ENCODE measurements at places on chromosomes 1 and 21.

DNA sequence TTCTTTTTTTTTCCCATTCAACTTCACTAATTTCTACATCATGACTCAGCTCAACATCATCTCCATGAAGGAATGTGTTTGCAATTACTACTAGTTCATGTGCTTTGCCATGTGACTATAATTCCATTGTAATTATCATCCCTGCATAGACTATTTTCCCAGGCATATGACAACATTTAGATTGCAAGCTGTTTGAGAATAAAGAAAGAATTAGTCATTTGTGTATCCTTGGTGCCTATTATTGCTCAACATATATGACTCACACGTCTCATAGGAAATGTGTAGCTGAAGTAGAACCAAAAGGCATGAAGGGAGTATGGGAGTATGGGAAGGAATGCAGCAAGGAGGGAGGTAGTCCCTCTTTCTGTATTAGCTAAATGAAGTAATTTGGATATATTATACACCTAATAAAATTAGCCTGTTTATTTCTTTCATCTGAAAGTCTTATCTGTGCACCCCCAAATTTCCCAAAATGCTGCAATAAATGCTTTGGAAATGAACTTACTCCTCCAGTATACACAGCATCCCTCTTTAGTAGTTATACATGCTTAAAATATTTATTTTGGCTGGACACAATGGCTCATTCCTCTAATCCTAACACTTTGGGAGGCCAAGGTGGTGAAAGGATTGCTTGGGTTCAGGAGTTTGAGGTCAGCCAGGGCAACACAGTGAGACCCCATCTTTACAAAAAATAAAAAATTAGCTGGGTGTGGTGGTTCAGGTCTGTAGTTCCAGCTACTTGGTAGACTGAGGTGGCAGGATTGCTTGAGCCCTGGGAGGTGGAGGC, 316.9 kb upstream of the ADGRL4 start:
- DNase-seq = peak; percentile 78

DNA sequence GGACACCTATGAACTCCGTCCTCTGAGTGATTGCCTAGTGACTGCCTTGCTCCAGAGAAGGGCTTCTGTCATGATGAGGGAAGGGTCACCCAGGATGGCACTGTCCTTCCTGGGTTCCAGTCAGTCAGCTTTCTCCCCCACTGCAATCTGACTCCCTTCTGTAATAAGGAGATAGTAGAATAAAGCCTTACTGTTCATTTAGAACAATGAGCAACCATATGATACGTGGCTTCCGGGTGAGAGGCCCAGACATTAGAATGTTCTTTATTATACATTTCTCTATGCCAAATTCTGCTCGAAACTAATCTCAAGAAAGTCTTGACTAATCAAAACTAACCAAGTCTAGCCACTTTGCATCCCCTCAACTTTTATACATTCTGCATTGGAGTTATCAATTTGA, 8.5 kb upstream of the MTMR11 start:
- no peak for DNase-seq

- peak; percentile 76 for DNase-seq
Measured at GRCh38 chr21:35232545-35233176, 183.6 kb upstream of the RUNX1 start.

DNA sequence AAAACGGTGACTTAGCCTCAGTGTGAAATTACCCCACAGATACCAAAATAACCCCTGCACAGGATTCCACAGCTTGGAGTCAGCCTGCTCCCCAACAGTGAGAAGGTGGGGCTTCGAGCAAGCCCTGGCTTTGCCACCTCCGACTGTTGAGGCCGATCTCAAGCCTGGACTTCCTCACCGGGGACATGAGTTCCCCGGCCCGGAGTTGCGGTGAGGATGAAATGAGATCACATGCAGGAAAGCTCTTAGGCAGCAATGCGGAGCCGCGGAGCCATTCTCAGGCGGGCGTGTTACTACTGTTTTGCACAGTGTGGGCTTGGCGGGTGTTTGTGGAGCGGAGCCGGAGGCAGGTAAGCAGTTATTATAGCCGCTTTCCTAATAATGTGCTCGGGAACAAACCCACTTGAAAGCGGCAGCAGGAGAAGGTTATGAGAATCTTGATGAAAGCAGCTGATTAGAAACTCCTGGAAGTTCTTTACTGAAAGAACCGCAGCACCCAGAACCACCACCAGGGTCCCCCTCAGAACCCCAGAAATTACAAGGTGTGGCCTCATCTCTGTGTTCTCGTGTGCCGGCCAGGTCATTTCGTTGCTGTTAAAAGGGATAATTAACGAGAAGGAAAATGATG, 3.9 kb upstream of the CLSTN1 start:
- no peak for DNase-seq

- DNase-seq = no peak
Measured at GRCh38 chr1:46830665-46831322, 31.9 kb downstream of the CYP4B1 start.

GRCh38 chr1:178382372-178382771, 114.4 kb downstream of the CLEC20A start:
- no peak for DNase-seq

DNA sequence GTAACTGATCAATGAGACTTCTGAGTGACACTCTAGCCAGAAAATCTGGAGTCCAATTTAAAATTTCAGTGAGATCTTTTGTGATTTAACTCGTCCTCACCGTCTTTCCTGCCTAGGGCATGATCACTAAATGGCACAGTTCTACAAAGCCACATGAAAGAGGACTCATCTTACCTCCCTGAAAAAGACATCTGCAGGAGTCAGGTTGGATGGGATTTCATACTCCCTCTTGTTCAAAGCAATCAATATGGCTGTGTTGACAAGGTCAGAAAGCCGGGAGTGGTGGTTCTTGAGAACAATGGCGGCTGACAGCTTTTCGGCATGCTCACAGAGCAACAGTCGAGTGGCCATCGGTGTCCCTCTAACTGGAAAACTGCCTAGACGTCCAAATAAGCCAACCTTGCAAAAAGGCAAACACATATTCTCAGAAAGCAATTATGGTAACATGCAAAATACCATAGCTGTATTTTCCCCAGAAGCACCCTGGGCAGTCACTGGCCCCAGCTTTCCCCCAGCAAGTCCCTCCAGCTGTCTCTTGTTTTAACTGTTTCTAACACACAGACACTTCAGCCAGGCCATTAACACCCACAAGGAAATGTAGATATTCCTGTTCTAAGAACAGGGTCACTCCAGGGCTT, 36.6 kb upstream of the ACTA1 start:
- no peak for DNase-seq

DNA sequence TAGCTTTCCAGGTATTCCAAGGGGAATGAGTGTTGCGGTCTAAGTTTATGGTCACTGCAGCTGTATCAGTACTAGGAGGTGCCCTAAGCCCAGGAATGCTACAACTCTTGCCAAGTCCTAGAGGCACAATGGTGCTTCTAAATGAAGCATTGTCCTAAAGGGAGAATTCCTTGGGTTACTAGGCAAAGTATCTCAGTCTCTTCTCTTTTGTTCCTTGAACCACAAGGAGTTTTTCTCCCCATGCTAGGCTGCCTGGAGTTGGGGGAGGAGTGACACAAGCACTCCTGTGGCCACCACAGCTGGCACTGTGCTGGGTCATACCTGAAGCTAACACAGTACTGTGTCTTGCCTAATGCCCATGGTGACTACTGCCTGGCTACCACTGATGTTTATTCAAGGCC, 50.7 kb downstream of the KMO start:
- DNase-seq = no peak

DNA sequence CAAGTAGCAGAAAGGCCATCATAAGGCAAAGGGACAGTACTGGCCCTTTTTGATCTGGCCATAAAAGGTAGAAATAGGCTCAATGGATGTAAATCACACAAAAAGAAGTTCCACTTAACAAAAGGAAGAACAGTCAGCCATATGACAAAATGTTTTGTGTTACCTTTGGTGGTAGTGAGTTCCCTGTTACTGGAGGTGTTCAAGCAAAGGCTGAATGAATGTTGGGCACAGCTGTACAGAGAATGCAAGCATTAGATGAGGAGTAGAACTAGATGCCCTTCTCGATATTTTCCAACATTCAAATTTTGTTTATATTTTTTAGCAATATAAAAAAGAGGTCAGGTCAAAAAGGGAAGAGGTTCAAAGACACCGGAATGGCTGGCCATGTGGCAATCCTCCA, 20.0 kb downstream of the OLFML3 start:
- DNase-seq = no peak

- no peak for DNase-seq
Measured at GRCh38 chr1:112304126-112304525, 91.9 kb upstream of the CTTNBP2NL start.

GRCh38 chr1:180611016-180611930, 20.5 kb upstream of the XPR1 start:
- no peak for DNase-seq

DNA sequence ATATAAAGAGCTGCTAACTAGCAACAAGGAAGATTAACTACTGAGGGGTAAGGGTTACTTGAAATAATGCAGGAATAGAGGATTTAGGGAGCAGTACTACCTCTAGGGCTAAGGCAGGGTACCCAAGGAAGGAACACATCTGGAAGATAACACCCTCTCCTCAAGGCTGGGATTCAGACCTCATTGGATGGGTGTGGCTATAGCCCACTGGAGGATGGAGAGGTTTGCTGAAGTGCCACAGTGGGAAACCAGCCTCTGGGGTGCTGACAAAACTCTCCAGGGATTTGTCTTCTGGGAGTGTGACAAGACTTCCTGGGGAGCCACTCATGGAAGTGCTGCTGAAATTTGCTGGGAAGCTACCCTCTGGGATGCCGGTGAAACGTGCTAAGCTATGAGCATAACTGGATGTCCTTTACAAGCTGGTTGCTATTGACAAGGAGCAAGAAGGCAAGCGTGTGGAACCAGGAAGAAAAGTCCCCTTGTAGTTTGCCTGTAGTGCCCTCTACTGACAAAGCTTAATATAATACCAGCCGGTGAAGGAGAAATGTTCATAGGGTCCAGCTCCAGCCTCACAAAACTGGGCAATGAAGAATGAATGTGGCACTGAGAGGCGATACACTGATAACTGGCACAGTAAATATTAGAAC, 122.8 kb upstream of the USP24 start:
- peak; percentile 75 for DNase-seq

- DNase-seq = no peak
Measured at GRCh38 chr1:72283022-72283306, 625 bp upstream of the NEGR1 start.

DNA sequence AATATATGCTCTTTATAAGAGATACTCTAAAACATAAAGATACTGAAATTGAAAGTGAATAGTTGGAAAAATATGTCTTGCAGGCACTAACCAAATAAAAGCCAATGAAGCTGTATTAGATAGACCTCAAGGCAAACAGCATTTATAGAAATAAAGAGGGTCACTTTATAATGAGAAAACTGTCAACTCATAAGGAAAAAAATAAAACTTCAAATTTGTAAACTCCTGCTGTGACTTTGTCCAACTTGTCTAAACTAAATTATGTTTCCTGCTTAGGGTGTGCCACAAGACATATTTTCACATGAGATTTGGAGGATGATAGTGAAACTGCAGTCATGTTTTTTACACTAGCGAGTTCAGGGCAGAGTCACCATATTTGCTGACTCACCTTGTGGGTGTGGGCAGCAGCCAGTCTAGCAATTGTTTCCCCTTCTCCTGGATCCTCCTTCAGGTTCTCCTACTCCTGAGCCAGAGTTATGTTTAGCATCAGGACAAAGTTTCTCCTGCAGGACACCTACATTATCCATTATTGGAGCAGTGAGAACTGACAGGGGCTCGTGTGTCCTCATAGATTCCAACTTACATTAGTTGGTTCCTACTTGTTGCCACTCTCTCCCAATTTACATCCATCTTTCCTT, 43.8 kb downstream of the CD53 start:
- DNase-seq = peak; percentile 14

DNA sequence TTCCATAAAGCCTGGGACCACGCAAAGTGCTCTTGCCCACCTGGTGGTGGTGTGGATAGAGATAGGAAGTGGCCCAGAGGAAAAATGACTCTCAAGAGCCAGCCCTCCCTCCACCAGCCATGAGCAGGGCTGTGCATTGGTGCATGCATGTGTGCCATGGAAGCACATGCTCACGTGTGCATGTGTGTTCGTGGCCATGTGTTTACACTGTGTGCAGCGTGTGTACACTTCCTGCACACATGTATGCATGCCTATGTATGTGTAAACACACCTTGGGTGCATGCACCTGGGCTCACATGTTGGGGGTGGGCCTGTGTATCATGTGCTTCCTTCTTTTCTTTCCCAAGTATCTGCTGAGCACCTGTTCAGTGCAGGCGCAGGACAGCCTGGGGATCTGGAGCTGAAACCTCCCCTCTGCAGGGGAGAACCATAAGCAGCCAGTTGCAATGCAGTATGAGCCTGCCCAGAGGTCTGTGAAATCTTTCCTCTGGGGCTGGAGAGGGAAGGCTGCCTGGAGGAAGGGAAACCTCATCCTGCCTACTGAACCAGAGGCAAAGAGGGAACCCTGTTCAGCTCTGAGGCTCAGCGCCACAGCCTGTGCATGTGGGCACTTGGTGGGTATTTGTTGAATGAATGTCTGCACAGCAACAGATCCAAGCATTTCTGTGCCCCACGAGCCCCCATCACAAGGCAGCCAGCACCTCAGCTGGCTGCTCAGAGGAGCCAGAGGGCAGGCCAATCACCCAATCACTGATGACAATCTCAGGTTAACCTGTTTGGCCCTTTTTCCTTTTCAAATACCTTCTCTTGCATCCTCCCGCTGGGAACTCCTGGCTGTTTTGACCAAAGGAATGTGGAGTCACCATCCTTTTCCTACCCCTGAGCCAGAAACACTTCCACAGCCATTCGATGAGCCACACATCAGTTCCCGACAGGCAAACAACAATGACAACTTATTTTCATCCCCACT, 327.0 kb downstream of the NPHP4 start:
- DNase-seq = no peak

DNA sequence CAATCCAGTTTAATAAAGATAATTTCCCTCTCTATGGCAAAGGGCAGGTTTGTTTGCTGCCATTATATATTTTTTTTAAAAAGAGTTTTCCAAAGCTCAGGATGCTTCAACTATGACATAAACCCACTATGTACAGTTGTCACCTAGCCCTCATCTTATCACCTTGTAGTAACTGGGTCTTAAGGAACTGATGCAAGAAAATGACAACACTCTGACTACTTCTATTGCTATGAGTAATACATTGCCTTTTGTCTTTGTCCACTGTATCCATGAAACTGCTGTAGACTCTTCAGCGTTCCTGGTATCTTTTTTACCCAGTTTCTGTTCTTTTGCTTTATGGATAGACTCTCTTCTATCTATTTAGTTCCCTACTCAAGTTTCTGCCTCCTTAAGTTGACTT, 586.5 kb downstream of the NEGR1 start:
- no peak for DNase-seq

- DNase-seq = no peak
Measured at GRCh38 chr1:220371324-220371723, 99.1 kb upstream of the RAB3GAP2 start.

DNA sequence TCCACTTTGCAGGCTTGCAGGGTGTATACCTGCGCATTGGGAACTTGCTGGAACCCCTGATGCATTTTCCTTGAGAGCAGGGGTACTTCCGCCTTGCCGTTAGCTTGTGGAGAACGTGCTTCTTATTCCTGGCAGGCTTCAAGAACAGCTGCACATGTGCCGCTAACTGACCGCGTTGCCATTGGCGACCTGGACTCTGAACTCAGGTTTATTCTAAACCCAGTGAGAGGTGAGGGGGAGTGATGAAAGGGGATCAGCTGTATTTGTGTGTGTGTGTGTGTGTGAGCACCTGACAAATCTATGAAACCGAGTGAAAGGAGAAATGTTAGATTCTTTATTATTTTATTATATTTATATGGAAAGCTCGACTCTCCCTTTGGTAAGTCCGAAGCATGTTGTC, 128.6 kb downstream of the HUNK start:
- DNase-seq = no peak
